ENCODE measurements at places on chromosomes 4 and X.

DNA sequence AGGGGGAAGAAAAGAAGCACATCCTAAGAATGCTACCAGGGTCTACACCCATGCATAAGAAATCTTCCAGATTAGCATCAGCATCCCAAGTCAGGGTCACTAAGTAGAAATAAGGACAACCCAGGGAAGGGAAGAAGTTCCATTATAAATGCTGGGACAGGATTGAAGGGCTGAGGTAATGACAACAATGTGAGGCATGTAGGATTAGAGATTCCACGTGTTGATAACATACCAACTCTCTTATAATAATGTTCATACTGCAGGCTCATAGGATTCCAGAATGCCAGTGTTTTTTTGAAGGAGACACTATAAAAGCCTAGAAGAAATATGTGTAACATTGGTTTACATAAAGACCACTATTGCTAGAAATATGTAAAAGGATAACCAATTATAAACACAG lies 201.2 kb downstream of the MID1IP1 start:
- no peak for DNase-seq

DNA sequence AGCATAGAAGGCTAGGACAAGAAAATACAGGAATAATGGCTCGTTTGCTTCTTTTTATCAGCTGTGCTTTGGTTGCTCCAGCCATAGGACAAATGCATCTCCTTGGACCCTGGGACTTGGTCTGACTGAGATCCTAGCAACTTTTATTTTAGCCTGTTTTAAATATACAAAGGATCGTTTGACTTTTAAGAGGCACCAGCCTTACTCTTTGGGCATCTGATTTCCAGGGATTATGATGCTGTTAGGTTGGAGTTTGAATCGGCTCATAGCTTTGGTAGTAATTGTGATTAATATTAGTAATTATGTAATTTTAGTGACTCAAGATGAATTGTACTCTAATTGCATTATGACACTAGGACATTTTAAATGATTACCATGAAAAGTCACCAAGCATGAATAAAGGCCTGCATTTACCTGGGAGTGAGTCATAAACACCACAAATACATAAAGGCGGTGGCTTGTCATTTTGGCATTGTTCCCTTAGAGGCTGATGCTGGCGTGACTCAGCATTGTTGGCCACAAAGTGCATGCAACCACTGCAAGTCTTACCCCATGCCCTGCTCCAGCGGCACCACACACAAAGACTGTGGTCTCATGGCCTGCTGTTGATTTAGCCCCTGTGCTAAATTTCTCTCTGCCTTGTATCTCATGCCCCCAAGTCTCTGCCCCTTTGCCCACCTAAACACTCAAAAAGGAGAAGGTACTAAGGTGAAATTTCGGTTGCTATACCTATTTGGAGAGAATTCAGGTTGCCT lies 12.4 kb downstream of the GPAT3 start:
- DNase-seq = peak; percentile 99

DNA sequence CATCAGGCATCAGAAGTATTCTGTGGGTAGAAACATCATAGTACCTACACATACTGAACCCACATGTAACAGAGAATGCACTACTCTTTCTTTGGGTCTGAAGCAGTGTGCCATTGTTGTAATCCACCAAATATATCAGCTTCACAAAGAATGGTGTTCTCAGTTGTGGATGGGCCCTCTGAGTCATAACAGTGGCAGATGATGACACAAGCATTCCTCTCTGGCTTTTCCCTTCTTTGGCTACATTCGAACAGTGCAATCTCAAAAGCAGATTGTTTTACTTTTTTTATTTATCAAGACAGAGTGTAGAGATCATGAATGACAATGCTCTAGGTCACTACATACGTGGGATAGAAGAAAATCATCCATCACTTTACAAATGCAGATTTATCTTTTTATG lies 247.2 kb upstream of the EPHA5 start:
- DNase-seq = peak; percentile 16

- no peak for DNase-seq
These were observed 272.1 kb upstream of the AGTR2 start for GRCh38 chrX:115898382-115899001.

DNA sequence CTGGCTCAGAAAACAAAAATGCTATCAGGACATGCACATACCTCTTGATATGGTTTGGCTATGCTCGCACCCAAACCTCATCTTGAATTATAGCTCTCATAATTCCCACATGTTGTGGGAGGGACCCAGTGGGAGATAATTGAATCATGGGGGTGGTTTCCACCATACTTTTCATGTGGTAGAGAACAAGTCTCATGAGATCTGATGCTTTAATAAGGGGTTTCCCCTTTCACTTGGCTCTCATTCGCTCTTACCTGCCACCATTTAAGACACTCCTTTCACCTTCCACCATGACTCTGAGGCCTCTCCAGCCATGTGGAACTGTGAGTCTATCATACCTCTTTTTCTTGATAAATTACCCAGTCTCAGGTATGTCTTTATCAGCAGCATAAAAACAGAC lies 958.6 kb downstream of the TRAM1L1 start:
- no peak for DNase-seq

GRCh38 chrX:23832721-23833120 lies 49.7 kb downstream of the SAT1 start:
- DNase-seq = no peak

Data from epithelial cell of esophagus (primary cell).